ENCODE measurements at places on chromosomes 5 and 9.

DNA sequence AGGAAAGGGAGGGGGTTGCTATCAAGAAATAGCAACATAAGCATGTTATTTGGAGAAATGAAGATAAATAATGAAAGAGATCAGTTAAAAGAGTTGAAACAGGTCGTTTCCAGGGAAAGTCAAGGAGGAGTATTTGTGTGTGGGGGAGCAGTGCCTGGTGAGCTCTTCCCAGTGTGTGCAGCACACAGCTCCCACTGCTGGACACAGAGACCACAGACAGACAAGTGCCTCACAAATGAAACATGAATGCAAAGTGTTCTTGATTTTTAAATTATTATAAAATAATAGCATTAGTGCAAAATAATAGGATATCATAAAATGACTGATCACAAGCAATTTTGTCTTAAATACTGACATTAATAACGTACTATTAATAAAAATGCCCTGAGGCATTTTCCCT is 40.8 kb downstream of the LIFR start:
- peak; percentile 30 for DNase-seq

GRCh38 chr5:136525597-136525996 is 160.3 kb upstream of the TRPC7 start:
- DNase-seq = no peak

- no peak for DNase-seq
Observed at GRCh38 chr5:123207852-123208251, 118.8 kb downstream of the PRDM6 start.

DNA sequence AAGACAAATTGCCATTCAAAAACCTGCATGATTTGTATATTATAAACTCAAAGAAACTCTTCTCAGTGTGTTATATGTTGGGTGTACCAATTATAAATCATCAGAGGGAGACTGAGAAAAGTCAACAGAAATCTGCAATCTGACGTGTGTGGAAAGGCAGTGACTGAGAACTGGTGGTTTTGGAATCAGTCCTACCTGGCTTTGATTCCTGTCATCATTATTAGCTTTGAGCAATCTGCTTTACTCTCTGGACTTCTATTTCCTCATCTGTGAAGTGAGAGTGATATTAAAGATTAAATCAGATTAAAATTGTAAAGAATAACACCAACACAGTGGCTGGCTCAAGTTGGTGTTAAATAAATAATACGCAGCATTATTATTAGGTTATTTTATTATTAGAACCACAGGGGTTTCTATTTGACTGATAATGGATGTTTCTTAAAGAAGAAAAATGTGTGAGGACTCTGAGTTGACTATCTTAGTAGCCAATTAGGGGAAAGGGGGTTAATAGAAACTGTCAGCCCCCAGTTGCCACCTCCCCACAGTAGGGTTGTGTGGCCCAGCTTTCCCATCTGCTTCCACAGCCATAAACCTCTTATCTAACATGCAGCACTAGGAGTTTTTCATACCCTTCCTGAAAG is 59.6 kb downstream of the SNCAIP start:
- DNase-seq = no peak

GRCh38 chr5:149162401-149163084 is 21.2 kb downstream of the ABLIM3 start:
- DNase-seq = peak; percentile 31

DNA sequence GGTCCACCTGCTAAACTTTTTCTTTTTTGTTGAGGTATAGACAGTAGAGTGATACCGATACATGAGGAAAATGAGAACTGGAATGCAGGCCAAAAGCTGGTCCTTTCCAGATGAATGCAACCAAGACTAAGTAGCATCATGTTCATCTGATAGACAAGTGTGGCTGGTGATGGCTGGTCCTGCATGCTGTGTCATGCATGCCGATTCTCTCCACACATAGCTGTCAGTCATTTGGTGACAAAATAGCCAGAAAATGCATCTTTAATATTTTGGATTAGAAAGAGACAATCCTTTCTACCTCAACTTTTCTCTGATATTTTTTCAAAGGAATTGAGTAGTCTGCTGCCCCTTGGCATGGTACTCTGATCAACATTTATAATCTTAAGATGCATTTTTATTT is 49.9 kb downstream of the ZSWIM6 start:
- no peak for DNase-seq

DNA sequence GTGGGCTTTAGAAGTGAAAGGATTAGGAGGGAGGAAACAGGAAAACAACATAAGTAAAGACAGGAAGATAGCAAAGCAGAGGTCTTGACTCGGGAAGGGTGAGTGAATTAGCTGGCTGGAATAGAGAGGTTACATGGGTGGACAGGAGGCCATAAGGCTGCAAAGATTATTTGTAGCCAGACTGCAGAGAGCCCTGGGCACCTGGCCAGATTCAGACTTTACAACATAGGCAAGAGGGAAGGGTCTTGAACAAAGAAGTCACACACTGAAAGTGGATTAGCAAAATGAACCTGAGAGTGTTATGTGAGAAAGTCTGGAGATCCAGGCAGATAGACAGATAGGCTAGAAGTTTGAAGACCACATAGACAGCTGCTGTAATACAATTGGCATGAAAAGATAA is 29.7 kb upstream of the CER1 start:
- DNase-seq = no peak

DNA sequence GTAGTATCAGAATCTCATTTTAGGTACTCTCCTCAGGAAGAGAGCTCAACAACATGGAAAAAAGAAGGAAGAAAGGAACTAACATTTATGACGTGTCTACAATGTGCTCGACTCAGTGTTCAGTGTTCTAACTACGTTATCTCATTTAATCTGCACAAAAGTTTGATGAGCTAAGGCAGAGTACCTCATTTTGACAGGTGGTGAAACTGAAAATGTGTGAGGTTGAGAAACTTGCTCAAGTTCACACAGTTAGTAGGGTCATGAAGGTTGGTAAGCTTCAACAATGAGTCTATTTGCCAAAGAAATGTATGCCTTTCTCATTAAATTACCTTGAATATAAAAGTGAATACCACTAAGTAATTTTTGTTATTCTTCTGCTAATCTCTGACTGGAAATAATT is 165.1 kb downstream of the CAAP1 start:
- DNase-seq = no peak

DNA sequence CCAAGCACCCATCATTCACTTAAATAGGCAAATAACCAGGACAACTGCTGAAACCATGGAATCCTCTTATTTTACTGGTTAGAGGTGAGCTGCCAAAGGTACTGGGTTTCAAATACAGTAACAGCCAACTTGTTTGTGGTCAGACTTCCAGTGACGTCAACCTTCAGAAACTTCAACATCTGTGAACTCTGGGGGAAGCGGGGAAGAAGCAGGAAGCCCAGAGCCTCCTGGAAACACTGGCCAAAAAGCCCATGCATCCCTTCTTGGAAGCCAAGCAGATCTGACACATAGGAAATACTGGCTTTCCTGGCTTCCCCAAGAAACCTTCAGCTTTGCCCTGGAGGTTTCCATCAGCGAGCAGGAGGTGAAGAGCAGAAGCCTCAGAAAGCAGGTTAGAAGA is 4.9 kb upstream of the FRRS1L start:
- peak; percentile 85 for DNase-seq

DNA sequence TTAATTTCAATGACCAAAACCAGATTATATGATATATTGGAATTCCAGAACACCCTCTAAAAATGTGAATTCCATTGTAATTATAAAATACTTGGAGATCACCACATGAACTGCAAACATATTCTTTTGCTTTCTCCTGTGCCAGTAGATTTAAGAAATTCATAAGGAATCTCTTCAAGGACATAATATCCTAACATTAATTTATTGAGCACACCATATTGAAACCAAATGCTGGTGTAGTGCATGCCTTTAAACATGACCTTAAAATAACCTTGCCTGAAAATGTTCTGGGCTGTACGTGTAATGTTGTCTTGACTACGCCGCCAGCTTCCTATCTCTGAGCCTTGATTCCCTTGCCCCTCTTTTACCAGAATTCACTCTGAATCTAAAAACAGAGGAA is 205.0 kb upstream of the ACTBL2 start:
- DNase-seq = no peak

GRCh38 chr9:19232823-19233194 is 2.3 kb downstream of the DENND4C start:
- peak; percentile 37 for DNase-seq

DNA sequence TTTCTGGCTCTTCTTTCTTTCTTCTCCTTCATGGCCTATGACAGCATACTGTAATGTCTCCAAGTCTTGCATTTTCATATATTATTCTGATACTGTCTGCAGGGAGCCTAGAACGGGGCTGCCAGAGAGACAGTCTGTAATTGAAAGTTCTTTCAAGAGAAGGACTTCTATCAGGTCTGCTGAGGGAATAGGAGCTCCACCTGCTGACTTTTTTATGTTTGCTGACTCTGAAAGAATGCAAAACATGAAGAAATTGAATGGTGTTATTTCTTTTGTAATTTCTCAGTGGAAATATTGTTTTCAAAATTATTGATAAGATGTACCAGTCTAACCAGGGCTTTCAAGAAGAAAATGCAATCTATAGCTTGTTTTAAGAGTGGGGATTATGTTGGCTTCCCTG is 121.9 kb upstream of the RFX3 start:
- no peak for DNase-seq

DNA sequence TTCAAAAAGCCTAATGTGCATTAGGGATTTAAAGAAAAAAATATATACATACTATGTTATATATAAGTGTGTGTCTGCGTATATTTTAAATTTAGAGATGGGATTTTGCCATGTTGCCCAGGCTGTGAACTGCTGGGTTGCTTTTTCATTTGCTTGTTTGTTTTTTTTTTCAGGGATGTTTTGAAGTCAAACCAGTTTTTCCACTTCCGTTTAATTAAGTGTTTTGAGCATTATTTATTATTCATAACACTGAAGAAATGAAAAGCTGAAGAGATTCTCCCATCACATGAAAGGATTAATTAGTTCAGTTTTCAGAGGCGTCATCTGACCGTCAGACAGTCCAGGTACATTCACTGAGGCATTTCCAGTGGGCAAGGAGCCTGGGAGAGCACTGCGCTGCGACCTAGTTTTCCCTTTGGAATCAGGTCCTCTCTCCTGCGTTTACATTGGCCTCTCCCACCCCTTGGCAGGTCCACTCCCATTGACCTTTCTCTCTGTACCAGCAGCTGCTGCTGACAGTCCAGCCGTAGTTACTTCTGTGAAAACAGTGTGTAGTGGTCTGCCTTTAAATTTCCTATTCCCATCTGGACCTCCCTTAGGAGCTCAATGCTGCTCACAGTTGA is 26.0 kb downstream of the ARRDC3 start:
- no peak for DNase-seq

DNA sequence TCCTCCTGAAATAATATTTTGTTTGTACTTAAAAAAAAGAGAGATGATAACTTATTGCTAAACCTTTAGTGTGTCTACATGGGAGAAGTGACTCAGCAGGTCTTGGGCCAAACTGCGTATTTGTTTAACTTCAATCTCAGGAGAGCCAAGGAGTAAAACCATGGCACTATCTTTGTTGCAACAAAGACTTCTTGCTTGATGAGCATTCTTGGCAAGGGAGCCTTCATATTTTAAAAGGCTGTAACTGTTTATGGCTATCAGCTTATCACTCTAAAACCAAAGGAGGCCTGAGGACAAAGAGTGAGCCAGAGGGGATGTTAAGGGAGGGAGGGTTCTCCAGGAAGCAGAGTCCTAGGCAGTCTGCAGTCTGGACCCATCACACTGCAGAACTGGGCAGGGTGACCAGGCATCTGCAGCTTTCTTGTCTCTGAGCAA is 216.2 kb upstream of the S1PR3 start:
- peak; percentile 85 for DNase-seq

- no peak for DNase-seq
Observed at GRCh38 chr5:21834863-21835262, 1018.3 kb downstream of the CDH12 start.

- no peak for DNase-seq
Observed at GRCh38 chr9:125787715-125788114, 40.5 kb downstream of the PBX3 start.

DNA sequence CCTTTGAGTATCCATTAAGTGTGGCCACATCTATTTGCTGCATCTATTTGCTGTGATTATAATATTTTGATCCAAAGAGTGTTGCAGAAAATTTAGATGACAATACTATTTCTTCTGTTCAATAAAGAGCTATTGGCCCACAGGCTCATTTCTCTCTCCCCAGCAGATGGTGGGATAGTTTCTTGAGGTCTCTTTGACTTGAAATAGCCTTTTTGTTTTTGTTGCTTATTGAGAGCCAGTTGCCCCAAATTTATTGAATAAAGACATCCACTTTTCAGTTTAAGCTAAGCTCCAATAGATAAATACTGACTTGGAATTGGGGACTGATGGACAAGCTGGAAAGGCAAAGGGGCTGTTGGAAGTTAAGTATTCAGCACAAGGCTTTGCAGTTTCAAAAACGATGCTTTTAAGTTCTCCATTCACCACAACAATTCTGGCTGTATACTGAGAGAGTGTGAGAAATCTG is 290.1 kb upstream of the MPDZ start:
- no peak for DNase-seq

GRCh38 chr5:36669015-36669651 is 62.7 kb downstream of the SLC1A3 start:
- no peak for DNase-seq

DNA sequence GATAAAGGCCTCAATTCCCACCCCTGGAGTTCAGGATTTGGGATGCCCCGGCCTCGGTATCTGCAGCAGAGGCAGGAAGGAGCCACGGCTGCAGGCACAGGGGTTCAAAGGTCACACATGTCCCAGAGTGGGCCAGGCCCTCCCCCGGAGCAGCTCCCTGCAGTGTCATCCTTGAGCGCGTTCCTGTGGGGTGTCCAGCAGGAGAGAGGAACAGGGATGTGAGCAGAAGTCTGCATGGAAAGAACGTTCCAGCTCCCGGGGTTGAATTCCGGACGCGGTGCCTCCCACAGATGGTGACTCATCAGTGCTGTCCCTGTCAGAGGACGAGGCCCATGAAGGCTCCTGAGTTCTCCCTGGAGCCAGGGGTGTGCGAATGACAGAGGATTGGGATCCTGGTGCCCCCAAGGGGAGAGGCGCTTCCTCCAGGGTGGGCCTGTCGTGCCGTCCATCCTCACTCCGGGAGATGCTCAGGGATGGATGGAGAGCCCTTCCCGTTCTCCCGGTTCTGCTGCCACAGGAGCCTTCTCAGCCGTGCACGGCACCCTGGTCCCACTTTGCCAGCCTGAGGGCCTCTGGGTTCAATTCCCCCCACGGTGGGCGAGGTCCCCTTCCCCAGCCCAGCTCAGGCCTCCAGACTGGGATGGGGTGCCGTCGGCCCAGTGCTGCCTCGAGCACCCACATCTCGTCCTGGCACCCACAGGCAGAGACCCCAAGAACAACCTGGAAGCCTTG is 3.1 kb downstream of the LCN1 start:
- DNase-seq = peak; percentile 34

GRCh38 chr5:106907979-106908378 is 762.8 kb downstream of the EFNA5 start:
- no peak for DNase-seq

- peak; percentile 80 for DNase-seq
Observed at GRCh38 chr9:135992486-135993408, 31.6 kb upstream of the UBAC1 start.

DNA sequence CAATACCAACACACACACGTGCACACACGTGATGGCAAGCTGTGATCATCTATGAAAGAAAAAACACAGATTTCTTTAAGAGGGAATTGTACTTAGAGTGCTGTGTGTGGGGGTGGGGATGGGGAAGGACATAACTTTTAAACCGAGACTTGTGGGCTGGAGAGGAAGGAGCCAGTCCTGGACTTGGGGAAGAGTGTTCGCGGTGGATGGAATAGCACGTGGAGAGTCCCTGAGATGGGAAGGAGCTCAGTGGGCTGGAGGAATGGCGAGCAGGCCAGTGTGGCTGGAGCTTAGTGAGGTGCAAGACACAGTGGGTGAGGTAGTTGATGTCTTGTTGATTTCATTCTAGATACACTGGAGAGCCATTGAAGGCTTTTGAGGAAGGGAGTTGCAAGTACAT is 78.5 kb downstream of the RGS3 start:
- no peak for DNase-seq
